ENCODE measurements at places on chromosomes 13 and 19. TPM values are rescaled to one million over a fixed set of nuclear protein-coding genes. Genes with fewer than 3 reads are reported as not detected.

The ATP4B gene
- not detected for total RNA-seq

The KLK15 gene
- not detected for total RNA-seq

The GPC6 gene
- 20.0 TPM for total RNA-seq

The KRTDAP gene
- total RNA-seq, result not detected

The SIGLEC12 gene
- not detected for total RNA-seq
